ENCODE measurements at places on chromosomes 12 and 14.

DNA sequence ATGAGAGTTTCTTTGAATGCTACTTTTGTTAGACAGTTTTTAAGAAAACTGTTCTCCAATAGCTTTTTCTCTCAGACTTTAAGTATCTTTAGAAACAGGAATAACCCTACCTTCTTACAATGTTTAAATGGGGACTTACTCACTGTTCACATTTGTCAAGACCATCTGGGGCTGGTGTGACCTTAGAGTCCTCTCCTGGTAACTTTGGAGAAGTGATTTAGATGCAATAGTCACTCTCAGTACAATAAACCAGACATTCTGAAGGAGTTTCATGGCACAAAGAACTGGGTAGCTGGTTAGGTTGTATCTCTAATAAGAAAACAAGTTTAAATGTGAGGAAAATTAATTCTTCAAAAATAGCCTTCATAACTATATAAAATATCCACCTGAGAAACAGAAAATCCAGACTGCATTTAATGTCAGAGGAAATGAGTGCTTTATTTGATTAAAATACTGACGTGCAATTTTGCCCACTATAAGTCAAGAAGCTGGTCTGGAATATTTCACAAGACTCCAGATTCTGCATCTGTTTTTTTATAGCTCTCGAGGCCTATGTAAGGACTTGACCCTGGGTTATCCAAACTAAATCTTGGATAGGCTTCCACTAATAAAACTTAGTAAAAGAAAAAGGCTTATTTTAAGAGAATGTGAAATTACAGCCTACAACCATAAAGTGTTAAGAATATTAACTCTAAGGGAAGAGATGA lies 108.7 kb downstream of the PTGER2 start:
- no peak for DNase-seq

DNA sequence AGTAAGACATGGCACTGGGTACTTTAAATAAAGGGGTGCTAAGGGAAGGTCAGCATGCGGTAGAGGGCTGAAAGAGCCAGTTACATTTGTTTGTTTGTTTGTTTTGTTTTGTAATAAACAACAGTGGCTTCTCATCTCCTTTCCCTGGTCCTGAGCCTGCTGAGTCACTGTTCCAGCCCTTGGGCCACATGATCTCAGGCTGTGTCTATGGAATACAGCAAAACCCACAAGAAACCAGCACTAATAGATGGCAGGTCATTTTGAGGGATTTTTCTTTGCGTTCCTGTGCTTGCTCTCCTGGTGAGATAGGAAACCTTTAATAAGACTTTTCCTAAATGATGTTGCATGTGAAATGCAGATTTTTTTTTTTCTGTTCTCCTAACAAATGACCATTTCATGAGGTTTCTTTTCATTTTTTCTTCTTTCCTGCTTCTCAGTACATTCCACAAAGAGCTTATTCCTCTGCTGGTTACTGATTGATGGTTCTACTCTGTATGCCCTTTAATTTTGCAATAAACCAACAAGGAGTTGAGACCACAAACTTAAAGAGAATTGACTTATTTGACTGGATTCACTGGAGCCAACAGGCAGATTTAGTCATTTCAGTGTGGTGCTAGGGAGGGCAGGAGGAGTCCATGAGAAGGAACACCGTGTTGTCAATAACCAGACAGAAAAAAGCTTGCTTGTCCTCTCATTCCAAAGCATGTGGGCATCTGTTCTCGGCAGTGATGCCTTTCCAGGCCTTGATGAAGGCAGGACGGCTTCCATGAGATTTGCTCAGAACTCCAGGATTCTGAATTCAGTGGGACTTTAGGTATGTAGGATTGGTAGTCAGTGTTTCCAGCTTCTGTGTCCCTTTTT lies 459.2 kb downstream of the RAD51B start:
- no peak for DNase-seq

GRCh38 chr12:57782243-57782607 lies 362 bp upstream of the TSFM start:
- no peak for DNase-seq

DNA sequence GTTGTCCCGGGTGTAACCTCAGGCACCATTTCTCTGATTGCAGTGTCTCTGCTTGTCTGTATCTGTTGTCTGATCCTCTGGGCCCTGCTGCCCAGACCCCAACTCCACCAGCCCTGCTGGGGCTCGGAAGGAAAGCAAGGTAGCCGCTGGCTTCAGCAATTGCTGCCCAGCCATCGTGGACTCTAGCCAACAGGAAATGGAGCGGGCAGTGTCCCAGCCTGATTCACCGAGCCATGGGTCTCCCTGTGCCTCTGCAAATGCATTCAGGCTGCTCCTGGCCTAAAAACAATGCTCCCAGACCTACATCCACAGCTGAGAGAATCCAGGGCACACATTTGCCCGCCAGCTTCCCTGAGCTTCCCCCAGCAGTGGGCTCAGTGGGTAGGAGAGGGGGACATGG lies 9.2 kb downstream of the TUNAR start:
- no peak for DNase-seq

- DNase-seq, result no peak
Observed at GRCh38 chr12:94174576-94174975, 26.2 kb downstream of the PLXNC1 start.

DNA sequence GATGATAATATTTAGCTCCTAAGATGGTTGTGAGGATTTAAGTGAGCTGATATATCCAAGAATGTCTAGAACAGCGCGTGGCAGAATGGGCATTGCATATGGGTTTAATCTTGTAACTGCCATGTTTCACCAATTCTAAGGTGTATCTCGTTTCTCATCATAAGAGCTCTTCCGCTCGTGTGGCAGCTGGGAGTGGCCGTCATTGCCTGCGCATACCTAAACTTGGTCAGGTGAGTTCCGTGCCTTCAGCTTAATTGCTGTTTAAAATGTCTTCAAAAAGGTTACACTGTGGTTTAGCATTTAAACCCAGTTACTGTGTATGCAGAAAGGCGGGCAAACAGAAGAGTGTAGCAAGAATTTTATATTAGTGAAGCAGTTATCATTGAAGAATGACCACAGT lies 4.5 kb upstream of the AQP2 start:
- no peak for DNase-seq

DNA sequence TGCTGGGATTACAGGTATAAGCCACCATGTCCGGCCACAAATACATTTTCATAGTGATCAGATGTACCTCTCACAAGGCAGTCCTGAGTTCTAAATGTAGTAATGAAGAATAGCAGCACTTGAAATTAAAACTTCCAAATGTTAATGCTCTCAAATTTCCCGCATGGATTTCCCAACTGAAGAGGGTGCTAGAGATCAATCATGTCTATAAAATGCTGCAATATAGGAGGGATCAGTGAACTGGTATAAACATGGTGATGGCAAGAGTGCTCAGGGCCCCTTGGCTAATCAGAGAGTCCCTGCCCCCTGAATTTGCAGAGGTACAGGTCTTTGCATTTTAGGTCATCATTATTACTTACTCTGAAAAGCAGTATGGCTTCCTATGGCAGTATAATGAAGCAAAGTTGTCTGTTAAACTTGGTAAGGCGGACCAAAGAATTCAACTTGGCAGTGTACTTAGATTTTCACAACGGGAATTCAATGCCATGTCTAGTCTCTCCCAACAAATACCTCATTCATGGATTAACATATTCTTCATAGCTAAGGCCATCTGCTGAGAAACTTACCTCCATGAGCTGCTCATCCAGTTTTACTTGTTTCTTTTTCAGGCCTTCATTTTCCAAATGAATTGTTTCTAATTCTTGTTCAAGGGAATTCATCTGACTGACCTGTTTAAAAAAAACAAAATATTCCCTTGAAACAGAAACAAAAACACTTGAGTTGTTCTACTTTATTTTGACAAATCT lies 67.0 kb upstream of the SAV1 start:
- no peak for DNase-seq

DNA sequence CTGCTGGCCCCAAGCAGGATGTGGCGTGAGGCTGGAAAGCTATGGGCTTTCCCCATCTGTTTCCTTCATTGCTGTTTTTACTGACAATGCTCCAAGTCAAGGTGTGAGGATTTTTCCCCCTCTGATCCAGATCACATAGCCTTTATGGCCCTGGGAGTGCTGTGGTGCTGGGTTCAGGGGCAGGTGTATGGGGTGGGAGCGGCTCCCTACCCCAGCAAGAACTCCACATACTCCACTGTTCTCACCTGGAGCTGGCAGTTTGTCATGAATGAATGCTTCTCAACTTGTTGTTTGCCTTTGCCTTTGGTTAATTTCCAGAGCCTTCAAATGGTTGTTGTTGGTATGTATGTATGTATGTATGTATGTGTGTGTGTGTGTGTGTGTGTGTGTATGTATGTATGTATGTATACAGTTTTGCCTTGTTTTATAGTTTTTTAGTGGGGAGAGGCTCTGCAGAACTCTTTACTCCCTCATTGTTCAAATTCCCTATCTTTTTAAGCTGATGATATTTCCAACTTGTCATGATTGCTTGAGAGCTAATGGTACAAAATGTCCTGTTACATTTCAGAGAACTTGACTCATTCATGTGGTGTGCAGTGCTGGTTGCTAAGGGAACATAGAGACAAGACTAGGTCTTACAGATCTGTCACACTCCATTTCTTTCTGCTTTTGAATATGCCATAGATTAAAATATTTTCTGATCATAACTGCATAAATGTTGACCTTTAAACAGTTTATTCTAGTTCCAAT lies 36.6 kb upstream of the ASPG start:
- DNase-seq, result no peak

GRCh38 chr14:76774821-76775694 lies 13.8 kb downstream of the VASH1 start:
- DNase-seq, result no peak

GRCh38 chr12:95582230-95583058 lies 31.2 kb upstream of the USP44 start:
- no peak for DNase-seq

- no peak for DNase-seq
Observed at GRCh38 chr14:75283162-75283832, 4.7 kb downstream of the FOS start.

DNA sequence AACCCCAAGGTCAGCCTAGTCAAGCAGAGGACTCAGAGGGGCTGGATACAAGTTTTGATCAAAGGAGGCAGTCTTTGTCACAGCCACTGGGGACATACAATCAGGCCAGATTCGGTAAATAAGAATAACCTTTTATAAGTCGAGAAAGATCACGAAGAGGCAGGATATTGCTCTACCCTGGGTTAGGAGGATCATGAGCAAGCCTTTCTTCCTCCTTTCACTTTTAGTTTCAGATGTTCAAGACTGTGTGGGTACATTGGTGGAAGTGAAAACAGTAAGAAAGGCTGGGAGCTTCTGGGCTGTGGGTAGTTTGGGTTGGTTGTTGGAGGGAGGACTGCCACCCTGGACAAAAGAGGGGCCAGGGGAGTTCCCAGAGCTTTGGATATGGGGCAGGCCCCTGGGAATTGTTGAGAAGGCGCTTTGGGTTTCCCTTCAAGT lies 127.7 kb downstream of the SNAPC1 start:
- peak; percentile 11 for DNase-seq

GRCh38 chr12:14365294-14366208 lies at the start of gene ATF7IP:
Gene ATF7IP, plus strand, starts transcription at chr12:14365682. Its CDS starts 58,234 bp downstream, at chr12:14423916.
- DNase-seq, result peak; percentile 93

GRCh38 chr12:10960211-10960610 lies 21.1 kb upstream of the TAS2R14 start:
- DNase-seq, result no peak

- no peak for DNase-seq
Observed at GRCh38 chr12:90794212-90794611, 160.8 kb downstream of the CCER1 start.

DNA sequence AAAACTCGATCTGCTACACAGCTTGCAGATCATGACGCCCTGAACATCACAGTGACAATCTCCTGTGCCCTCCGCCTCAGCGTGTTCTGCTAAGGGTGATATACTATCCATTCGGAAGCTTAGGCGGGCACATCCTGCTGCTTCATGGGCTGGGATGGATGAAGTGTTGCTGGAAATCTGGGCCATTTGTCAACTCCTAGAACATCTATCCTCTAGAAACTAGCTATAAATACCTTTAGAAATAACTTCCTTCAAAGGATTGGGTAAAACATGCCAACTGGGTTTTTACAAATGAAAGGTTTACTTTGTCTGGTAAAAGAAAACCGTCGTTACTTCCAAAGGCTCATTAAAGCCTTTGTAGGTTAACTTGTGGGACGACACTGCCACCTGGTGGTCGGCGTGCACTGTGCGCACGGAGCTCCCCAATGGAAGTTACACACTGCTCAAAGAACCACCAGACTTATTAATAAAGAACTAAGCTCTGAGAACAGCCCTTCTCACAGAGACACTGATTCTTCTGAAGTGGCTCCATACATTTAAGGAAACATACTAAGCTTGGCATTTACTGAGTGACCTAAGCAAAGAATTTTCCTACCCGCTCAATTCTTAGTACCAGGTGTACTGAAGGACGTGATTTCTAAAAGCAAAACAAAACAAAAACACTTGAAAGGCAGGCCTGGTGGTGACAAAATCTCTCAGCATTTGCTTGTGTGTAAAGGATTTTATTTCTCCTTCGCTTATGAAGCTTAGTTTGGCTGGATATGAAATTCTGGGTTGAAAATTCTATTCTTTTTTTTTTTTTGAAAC lies 21.6 kb upstream of the CACNA2D4 start:
- peak; percentile 92 for DNase-seq

DNA sequence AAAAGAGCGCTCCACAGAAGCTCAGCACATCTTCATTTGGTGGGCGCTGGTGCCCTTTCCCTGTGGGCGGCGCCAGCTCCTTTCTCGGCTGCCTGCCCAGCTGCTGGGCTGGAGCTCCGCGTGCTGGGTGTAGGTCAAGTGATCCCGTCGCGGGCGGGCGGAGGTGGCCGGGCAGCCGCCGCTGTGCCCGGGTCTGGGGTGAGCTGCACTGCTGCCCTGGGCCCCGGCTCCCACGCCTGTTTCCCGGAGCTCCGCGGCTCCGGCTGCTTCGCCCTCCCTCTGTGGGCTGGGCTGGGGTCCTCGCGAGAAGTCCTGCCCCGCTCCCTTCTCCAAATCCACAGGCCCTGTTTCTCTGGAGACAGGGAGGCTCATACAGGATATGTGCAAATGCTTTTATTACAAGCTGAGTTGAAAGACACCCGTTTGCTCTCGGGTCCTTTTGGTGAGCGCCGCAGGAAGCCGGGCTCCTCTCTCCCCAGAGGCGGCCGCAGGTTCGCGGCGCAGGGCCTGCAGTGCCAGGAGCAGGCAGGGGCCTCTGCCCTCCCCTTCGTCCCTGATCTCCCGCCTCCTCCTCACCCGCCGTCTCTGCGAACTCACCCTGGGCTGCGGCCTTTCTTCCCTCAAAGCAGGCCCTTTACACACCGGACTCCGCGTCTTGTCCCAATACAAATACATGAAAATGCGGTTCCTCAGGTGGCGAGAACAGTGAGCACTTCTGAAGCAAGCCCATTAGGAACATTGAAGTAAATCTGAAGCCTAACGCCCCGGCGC lies 67.8 kb upstream of the CAPRIN2 start:
- DNase-seq, result peak; percentile 24

- no peak for DNase-seq
Observed at GRCh38 chr12:109919456-109919855, 19.4 kb downstream of the TCHP start.

DNA sequence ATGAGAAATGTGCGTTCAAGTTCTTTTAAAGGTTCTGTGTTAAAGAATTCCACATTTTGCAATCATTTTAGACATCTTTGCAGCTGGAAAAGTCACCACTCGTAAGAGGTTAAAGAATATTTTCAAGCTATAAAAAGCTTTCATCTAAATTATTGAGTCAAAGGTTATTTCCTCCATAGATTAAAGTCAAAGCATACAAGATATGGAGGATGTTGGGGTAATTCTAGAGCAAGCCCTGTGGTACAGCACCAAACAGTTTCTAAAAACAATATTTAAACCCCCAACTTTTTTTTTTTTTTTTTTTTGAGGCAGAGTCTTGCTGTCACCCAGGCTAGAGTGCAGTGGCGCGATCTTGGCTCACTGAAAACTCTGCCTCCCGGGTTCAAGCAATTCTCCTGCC lies 1299.8 kb upstream of the TMEM132C start:
- DNase-seq, result no peak

GRCh38 chr12:127108360-127109215 lies 1158.4 kb upstream of the TMEM132C start:
- peak; percentile 43 for DNase-seq

Data from stimulated activated CD4-positive, alpha-beta T cell treated with anti-CD3 and anti-CD28 coated beads, Interleukin-4, amount 100 ng/mL, for 1 hour (primary cell).